GM23338 (cell line): ENCODE measurements at places on chromosomes 2 and 18. TPM values are rescaled to one million over a fixed set of nuclear protein-coding genes. Genes with fewer than 3 reads are reported as not detected.

DNA sequence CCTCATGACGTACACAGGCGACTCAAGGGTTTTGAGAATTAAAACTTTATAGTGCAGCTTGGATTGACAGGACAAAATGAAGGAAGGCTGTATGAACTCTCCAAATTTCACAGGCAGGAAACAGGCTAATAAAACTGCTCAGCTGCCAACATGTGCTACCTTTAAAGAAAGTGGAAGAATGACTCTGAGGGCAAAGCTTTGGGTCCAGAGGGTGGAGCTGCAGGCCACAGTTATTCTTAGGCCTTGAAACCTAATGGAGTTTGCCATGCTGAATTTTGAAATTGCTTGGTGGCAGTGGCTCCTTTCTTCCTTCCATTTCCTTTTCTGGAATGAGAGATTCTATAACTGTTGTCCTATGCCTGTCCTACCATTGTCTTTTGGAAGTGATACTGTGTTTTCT lies 34.8 kb downstream of the HAT1 start:
- DNase-seq: peak; percentile 19
- no peak overlapping the region for H3K4me3 ChIP-seq
- H3K4me1 ChIP-seq: no peaks in the 10 kb centered on the region
- H3K36me3 ChIP-seq: no peaks in the 10 kb centered on the region
- no peaks in the 10 kb centered on the region for H3K27me3 ChIP-seq
- peak overlapping the region; percentile 4; the same call in 1 of the 2 replicates for H3K27ac ChIP-seq

The MARCO gene
- not detected in 2 replicates for total RNA-seq

GRCh38 chr2:130302164-130302886 lies 40.4 kb upstream of the IMP4 start:
- no peaks in the 10 kb centered on the region for H3K36me3 ChIP-seq
- H3K27me3 ChIP-seq: no peaks in the 10 kb centered on the region
- no peak overlapping the region for H3K27ac ChIP-seq
- no peak for DNase-seq
- H3K4me3 ChIP-seq: no peak overlapping the region

- no peak overlapping the region for H3K27ac ChIP-seq
- peaks cover 34% of the 10 kb centered on the region for H3K4me1 ChIP-seq
- peak overlapping the region; percentile 70 for H3K4me3 ChIP-seq
- DNase-seq: peak; percentile 80
- peaks cover 100% of the 10 kb centered on the region for H3K27me3 ChIP-seq
- no peaks in the 10 kb centered on the region for H3K36me3 ChIP-seq
These were observed 1.8 kb downstream of the PAX8 start for GRCh38 chr2:113276761-113277425.

The SP140 gene
- total RNA-seq: 0.24 and 0.39 TPM in 2 replicates

DNA sequence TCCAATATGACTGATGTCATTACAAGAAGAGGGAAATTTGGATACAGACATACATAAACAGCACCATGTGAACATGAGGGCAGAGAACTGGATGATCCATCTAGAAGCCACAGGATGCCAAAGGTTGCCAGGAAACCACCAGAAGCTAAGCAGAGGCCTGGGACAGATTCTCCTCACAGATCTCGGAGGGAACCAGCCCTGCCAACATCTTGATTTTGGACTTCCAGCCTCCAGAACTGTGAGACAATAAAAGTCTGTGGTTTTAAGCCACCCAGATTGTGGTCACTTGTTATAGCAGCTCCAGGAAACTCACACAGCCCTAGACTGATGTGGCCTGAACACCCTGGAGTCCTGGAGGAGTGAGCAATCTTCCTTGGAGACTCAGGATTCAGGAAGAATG lies 351.6 kb downstream of the EIPR1 start:
- no peaks in the 10 kb centered on the region for H3K27me3 ChIP-seq
- H3K27ac ChIP-seq: no peak overlapping the region
- H3K36me3 ChIP-seq: no peaks in the 10 kb centered on the region
- H3K4me3 ChIP-seq: no peak overlapping the region

- H3K36me3 ChIP-seq: no peaks in the 10 kb centered on the region
- H3K4me1 ChIP-seq: 0 out of 2 replicates have a peak, but pooled peaks cover 4% of the 10 kb centered on the region
- peak; percentile 72 for DNase-seq
These were observed 168.1 kb upstream of the NCK2 start for GRCh38 chr2:105576440-105577241.

DNA sequence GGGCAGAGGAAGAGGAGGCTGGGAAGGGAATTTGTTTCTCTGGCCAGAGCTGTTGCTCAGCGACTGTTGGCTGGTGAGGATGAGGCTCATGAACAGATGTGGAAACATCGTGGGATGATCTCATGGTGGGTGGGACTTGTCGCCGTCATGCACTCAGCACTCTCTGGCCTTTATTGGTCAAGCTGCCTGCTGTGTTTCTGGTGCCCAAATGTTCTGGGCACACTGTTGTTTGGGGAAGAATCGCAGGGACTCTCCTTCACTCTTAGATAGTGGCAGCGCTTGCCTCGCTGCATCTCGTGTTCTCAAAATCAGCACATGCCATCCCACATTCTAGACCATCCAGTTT lies 145.6 kb downstream of the AGAP1 start:
- no peaks in the 10 kb centered on the region for H3K27me3 ChIP-seq
- H3K36me3 ChIP-seq: no peaks in the 10 kb centered on the region
- no peak overlapping the region for H3K27ac ChIP-seq
- H3K4me1 ChIP-seq: peaks cover 56% of the 10 kb centered on the region
- no peak overlapping the region for H3K4me3 ChIP-seq
- no peak for DNase-seq

DNA sequence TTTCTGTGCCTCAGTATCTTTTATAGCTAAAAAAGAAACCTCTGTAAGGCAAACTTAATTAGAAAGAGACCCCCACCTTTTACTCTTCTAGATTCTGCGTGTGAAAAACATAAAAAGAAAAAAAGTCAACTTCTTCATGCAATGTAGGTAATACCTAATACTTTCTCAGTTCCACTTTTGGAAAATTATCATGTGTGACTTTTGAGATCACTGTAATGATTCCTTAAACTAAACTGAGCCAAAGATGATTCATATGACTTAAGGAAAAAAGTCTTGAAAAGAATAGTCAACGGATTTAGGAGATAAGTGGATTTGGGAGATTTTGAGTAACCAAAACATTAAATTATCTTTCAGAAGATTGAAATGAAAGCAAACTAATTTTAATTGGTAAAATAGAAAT lies 48.9 kb downstream of the PLEKHA3 start:
- no peak for DNase-seq
- peaks cover 3% of the 10 kb centered on the region; the same call in 1 of the 2 replicates for H3K4me1 ChIP-seq
- H3K27me3 ChIP-seq: no peaks in the 10 kb centered on the region
- no peak overlapping the region for H3K27ac ChIP-seq

The CD8B2 gene
- not detected in 2 replicates for total RNA-seq

DNA sequence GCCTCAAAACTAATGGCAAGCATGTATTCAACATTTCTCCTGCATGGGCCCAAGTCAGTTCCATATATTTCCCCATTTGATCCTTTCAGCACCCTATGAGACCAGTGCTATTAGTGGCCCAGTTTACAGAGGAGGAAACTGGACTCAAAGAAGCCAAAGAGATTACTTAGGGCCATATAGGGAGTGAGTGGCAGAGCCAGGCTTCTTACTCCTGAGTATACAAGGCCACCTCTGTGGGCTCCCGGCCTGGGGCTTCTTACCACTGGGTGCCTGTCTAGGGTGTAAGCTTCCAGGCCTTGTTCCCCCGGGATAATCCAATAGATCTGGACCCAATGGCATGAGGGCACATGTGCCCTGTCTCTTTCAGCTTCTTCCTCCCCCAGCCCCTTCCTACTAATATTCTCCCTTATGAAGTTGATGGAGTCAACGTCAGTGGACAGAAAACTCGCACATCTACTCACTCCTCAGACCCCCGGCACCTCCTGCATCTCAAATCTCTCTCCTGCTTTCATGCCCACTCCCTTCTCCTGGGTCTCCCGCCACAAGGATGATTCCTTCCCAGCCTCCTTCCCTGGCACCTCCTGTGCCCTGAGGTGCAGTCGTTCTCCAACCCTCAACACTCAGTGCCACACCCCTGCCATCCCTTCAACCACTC lies 222.6 kb downstream of the ANAPC1 start:
- no peaks in the 10 kb centered on the region for H3K36me3 ChIP-seq
- H3K27me3 ChIP-seq: no peaks in the 10 kb centered on the region
- H3K27ac ChIP-seq: no peak overlapping the region
- no peak overlapping the region for H3K4me3 ChIP-seq

GRCh38 chr18:27860701-27861107 lies 316.2 kb downstream of the CDH2 start:
- no peak overlapping the region for H3K4me3 ChIP-seq
- H3K36me3 ChIP-seq: no peaks in the 10 kb centered on the region

The PRKAG3 gene
- not detected in 2 replicates for total RNA-seq
